Kidney epithelial cell (primary cell): ENCODE measurements at places on chromosomes 3 and 15.

- DNase-seq: no peak
Measured at GRCh38 chr15:77939851-77940250, 137.7 kb downstream of the TBC1D2B start.

- no peak for DNase-seq
Measured at GRCh38 chr3:113249111-113249510, 37.8 kb downstream of the BOC start.

DNA sequence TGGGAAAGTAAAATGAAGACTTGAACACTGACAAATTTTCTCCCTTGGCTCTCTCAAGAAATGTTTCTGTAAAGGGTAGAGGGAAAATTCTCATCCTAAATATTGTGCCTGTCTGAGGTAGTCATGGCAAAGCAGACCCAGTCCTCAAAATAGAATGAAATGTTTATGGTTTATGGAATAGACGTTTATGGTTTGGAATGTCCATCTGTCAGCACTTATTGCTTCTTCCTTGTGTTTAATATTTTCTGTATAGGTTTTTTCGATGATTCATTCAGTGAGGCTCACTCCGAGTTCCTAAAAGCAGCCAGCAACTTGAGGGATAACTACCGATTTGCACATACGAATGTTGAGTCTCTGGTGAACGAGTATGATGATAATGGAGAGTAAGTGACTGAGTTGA is 13.9 kb downstream of the ELL3 start:
- no peak for DNase-seq

- DNase-seq: no peak
Measured at GRCh38 chr3:134927599-134927998, 132.5 kb downstream of the EPHB1 start.

DNA sequence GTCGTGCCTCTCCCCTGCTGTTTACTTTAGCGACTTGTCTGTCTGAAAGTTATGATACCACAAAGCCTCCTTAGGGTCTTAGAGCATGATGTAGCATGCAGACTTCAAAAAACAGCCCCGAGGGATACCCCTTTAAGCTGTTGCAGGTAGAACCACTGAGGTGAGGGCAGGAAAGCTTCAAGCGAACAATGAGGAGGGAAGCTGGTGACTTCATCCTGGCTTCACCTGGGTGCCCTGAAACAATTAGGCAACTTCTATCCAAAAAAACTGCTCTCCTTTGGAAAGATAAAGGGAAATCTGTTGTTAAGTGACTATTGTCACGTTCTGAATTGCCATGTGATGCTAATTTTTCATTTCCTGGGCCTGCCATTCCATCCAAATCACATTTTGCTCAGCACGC is 231.6 kb downstream of the SOX2 start:
- no peak for DNase-seq

DNA sequence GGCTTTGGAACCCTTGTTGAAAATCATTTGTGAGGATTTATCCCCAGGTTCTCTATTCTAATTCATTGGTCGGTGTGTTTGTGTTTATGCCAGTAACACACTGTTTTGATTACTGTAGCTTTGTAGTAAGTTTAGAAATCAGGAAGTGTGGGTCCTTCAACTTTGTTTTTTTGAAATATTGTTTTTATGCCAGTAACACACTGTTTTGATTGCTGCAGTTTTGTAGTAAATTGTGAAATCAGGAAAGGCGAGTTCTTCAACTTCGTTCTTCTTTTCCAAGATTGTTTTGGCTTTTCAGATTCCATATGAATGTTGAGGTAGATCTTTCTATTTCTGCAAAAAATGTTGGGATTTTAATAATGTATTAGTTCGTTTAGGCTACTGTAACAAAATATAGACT is 314.6 kb downstream of the RPLP1 start:
- no peak for DNase-seq

GRCh38 chr3:42802876-42803413 is 1.3 kb downstream of the HIGD1A start:
- no peak for DNase-seq

DNA sequence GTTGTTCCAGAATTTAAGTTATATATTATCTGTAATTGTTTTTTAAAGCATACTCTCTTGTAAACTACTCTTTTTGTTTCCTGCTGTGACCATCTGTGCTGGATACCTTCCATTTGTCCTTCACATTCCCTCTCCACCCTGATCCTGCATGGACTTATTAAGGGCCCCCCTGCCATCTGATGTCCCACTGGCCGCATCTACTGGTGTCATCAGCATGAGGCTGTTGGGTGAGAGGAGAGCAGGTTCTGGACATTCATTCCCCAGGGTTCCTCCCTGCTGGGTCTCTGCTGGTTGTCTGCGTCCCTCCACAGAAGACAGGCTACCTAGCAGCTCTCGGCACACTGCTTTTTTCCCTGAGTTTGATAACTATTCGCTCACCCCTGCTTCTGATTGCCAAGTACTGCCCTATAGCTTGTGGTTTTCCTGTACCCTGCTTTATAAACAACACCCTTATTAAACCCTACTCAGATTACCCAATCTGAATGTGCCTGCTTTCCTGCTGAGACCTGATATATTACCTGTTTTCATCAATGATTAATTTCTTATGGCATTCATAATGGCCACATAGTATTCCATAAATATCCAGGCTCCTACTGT is 7.7 kb downstream of the CMTM8 start:
- no peak for DNase-seq

GRCh38 chr15:98801234-98801561 is 152.9 kb downstream of the IGF1R start:
- no peak for DNase-seq

DNA sequence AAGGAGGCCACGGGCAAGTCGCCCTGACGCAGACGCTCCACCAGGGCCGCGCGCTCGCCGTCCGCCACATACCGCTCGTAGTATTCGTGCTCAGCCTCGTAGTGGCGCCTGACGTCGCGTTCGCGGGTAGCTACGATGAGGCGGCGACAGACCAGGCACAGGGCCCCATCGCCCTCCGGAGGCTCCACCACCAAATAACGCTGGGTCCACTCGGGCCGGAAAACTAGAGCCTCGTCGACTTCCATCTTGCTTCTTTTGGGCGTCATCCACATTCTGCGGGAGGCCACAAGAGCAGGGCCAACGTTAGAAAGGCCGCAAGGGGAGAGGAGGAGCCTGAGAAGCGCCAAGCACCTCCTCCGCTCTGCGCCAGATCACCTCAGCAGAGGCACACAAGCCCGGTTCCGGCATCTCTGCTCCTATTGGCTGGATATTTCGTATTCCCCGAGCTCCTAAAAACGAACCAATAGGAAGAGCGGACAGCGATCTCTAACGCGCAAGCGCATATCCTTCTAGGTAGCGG is at the start of gene EPM2AIP1:
Gene EPM2AIP1, minus strand, starts transcription at position 326 of the 520 bp plus-strand sequence. Its CDS starts 54 bp downstream, at position 272.
- DNase-seq: no peak

DNA sequence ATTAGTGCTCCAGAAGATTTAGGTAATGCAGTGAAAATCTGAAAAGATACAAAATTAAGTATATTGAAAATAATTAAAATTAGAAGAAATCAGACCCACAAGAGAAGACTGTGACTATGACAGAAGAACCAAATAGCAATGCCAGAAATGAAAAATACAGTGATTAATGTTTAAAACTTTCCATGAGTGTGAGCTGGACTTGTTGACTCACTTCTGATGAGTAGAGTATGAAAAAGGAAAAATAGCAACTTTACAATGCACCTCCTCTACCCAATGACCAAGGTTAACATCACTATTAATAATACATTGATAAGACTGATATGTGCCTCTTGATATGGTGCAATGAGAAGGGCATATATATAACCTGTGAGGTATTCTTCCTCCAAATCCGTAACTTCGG is 39.3 kb upstream of the SLC22A13 start:
- no peak for DNase-seq

- no peak for DNase-seq
Measured at GRCh38 chr15:74127255-74127953, 3.0 kb upstream of the ISLR2 start.

- DNase-seq: peak; percentile 53
Measured at GRCh38 chr3:170572665-170573253, 13.1 kb downstream of the SLC7A14 start.

- DNase-seq: no peak
Measured at GRCh38 chr3:190596349-190597285, 82.7 kb downstream of the IL1RAP start.

DNA sequence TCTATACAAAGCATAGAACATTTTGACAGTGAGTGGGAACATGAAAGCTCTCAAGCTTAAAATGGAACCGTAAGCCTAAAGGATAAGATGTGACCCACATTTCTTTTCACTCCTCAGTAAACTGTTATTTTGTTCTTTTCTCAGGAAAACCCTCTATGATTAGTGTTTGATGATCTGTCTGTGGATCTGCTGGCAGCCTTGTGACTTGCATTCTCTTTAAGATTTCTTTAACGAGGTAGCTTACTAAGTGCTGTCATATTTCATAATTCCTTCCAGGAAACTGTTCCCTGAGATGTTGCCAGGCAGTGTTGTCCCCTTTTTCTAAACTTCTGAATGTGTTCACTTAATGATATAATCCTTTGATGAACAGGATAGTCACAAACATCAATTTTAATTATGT is 167.6 kb downstream of the PYDC2 start:
- no peak for DNase-seq

DNA sequence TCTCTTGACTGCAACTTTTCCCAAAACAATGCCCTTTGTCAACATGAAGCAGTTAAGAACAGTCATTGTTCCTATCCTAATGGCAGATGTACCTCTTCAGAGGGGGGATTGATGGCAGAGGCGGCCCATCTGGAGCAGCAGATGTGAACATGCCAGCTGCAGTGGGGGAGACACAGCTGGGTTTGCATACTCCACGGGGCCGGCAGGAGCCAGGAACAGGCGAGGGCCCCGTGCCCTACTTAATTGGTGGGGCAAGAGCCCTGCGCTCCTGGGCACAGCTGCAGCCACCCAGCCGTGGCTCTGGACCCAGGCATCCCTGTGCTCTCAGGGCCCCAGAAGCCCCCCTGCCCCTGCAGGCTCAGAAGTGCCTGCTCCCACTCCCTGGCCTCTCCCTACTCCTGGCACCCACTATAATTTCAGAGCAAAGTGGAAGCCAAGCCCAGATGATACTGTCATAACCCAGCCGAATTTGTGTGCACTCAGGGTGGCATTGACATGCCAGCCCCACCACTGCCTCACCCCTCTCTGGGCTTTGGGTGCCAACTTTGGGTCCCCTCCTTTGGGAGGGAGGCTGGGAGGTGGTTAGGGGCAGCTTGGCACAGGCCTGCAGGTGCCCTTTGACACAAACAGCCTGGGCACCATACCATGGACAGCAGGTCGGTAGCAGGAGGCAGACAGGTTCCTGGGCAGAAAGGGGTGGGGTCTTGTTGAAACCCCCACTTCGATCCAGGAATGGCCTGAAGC is 34.6 kb downstream of the ROPN1B start:
- no peak for DNase-seq

- no peak for DNase-seq
Measured at GRCh38 chr15:38054488-38054887, 120.0 kb downstream of the TMCO5A start.

- DNase-seq: no peak
Measured at GRCh38 chr3:10555263-10555662, 49.9 kb upstream of the ATP2B2 start.

DNA sequence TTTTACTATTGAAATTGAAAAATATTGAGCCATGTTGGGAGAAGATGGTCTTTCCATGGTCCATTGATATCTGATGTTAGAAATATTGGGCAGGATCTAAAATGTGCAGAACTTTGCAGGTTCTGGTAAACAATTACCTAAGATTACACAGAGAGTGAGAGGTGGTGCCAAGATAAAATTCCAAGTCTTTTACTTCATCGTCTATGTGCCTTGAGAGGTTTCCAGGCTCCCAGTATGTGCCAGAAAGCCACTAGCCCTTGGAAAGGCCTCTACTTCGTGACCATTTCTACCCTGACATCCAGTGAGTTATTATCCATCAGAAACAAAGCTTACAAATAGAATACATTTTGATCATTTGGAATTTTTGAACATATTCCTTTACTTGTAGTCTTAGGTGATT is 27.6 kb downstream of the CD200 start:
- no peak for DNase-seq

- DNase-seq: no peak
Measured at GRCh38 chr15:36724493-36724892, 145.1 kb downstream of the CDIN1 start.

DNA sequence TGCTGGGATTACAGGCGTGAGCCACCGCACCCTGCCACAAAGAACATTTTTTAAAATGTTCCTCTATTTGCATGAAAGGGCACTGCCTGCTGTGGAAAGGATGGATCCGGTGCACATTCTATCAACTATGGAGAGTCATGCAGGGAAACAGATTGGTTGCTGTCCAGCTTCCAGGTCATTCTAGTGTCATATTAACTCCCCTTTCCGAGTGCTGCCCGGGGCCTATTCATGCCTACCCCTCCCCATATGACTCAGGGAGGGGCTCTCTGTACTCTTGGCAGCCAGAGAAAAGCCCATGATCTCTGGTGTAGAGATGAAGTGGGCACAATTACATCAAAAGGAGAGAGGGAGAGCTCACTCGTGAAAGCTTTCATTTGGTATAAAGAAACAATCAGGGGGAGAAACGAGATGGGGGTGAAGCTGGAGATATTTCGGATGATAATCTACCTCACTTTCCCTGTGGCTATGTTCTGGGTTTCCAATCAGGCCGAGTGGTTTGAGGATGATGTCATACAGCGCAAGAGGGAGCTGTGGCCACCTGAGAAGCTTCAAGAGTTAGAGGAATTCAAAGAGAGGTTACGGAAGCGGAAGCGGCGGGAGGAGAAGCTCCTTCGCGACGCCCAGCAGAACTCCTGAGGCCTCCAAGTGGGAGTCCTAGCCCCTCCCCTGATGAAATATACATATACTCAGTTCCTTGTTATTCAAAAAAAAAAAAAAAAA is 16.1 kb upstream of the AHSG start:
- no peak for DNase-seq

- no peak for DNase-seq
Measured at GRCh38 chr15:48814286-48814685, 3.4 kb upstream of the CEP152 start.

DNA sequence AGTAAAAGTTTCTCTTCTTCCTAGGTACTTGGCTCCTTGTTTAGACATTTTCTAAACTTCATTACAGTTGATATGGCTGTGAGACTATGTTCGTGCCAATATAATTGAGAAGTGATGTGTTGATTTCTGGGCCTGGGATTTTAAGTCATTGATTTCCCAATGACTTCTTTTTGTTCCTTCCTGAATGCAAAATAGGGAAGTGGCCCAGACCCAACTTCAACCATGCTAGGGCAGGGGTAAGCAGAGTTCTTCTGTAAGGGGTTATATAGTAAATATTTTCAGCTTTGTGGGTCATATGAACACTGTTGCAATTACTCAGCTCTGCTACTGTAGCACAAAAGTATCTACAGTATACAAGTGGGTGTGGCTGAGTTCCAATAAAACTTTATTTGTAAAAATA is 320.1 kb upstream of the WNT5A start:
- no peak for DNase-seq

GRCh38 chr3:12486916-12487315 is 2.6 kb downstream of the TSEN2 start:
- DNase-seq: no peak

DNA sequence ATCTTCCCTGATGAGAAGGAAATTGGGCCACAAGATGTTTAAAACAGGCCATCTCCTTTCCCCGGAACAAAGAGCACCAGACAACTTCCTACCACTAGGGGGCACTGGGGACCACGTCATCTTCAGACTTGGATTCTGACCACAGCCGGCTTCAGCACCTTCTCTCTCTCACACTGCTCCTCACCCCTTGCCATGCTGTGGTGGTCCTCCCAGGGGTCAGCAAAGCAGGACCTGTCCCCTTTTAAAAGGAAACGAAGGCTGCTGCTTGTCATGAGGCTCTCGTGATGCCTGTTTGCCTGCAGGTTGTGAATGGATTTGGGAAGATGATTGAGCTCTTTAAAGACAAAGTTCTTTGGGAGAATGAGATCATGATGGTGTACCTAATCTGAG is 16.2 kb downstream of the RFT1 start:
- no peak for DNase-seq
